ENCODE measurements at places on chromosomes 5 and 9. TPM values are rescaled to one million over a fixed set of nuclear protein-coding genes. Genes with fewer than 3 reads are reported as not detected.

The OXCT1 gene
- 363 TPM for total RNA-seq

The CDX1 gene
- total RNA-seq: not detected

The EQTN gene
- not detected for total RNA-seq

The TENT4A gene
- total RNA-seq: 15.8 TPM

The STRBP gene
- total RNA-seq: 11.8 TPM

The SPINK7 gene
- not detected for total RNA-seq

The PCDHB11 gene
- 2.3 TPM for total RNA-seq

The RNF38 gene
- 33.9 TPM for total RNA-seq

The GLRA1 gene
- total RNA-seq: not detected

The CDC25C gene
- not detected for total RNA-seq

The LCN9 gene
- total RNA-seq: not detected

The SH3GL2 gene
- total RNA-seq: 6.9 TPM

The DCAF12 gene
- total RNA-seq: 15.5 TPM

The CDH18 gene
- not detected for total RNA-seq

The IFNK gene
- total RNA-seq: not detected

The C5orf58 gene
- not detected for total RNA-seq

The TTC23L gene
- not detected for total RNA-seq

The ANKRD20A1 gene
- 0.12 TPM for total RNA-seq

The ZDHHC12 gene
- total RNA-seq: 10.5 TPM

The MYOZ3 gene
- total RNA-seq: 1.8 TPM

The KCTD16 gene
- not detected for total RNA-seq

The CMBL gene
- 27.9 TPM for total RNA-seq

The LECT2 gene
- total RNA-seq: not detected

The DOCK8 gene
- 13.9 TPM for total RNA-seq

The ADRA1B gene
- total RNA-seq: 1.7 TPM

The SLC6A3 gene
- not detected for total RNA-seq

The PIP5KL1 gene
- total RNA-seq: 0.33 TPM

The GZMA gene
- total RNA-seq: 5.2 TPM

The SNX24 gene
- 13.6 TPM for total RNA-seq

The PFN3 gene
- not detected for total RNA-seq

The SAXO1 gene
- total RNA-seq: not detected

The HNRNPA0 gene
- 21.0 TPM for total RNA-seq

The SPATA6L gene
- 0.47 TPM for total RNA-seq

The SH3RF2 gene
- total RNA-seq: 180 TPM

The LRRC19 gene
- total RNA-seq: not detected

The ROR2 gene
- 0.37 TPM for total RNA-seq
